ENCODE measurements at places on chromosomes 4 and X.

GRCh38 chrX:47683184-47683828 lies 24.3 kb upstream of the UXT start:
- DNase-seq = no peak

GRCh38 chr4:78926826-78927225 lies 12.4 kb downstream of the PAQR3 start:
- no peak for DNase-seq

GRCh38 chr4:26330186-26330787 lies 9.5 kb downstream of the RBPJ start:
- DNase-seq = peak; percentile 64

GRCh38 chrX:28920153-28920943 lies 333.1 kb downstream of the IL1RAPL1 start:
- DNase-seq = no peak

DNA sequence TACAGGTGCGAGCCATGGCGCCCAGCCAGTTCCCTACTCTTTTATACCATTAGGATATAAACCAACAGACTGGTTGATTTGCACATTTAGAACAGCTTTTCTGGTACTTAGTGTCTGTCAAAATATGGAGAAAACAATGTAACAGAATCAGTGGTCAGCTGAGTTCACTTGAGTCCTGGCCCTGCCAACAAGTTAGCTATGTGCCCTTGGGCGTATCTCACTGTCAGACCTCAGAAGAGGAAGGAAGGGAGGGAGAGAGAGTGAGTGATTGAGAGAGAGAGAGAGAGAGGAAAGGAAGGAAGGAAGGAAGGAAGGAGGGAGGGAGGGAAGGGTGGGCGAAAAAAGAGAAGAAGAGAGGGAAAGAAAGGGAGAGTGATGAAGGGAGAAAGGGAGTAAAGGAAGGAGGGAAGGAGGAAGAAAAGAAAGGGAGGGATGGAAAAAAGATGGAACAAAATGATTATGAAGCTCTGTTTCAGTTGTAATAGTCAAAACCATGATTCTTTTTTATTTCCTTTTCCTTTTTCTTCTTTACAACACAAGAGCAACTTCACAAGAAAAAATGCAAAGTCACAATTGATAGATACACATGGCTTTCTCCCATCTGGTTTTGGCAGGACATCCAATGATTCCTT lies 55.7 kb upstream of the PDGFRA start:
- no peak for DNase-seq
